ENCODE measurements at places on chromosomes 1 and 21. TPM values are rescaled to one million over a fixed set of nuclear protein-coding genes. Genes with fewer than 3 reads are reported as not detected.

The FMOD gene
- 4.4 TPM for total RNA-seq

The GCSAML gene
- not detected for total RNA-seq

The CD52 gene
- not detected for total RNA-seq

The BCL2L15 gene
- 0.26 TPM for total RNA-seq

The C4BPB gene
- total RNA-seq: not detected

The POU3F1 gene
- not detected for total RNA-seq

The ALPL gene
- under 0.01 TPM for total RNA-seq

The DNAJC6 gene
- 2.5 TPM for total RNA-seq

The MFSD2A gene
- 1.8 TPM for total RNA-seq

The SPAG17 gene
- not detected for total RNA-seq

The DIO1 gene
- total RNA-seq: not detected

The LAMB3 gene
- 49.8 TPM for total RNA-seq

The TMEM200B gene
- total RNA-seq: 11.5 TPM

The STMN1 gene
- total RNA-seq: 141 TPM

The RAB7B gene
- 7.5 TPM for total RNA-seq

The FAM72A gene
- 4.4 TPM for total RNA-seq

The XCL1 gene
- not detected for total RNA-seq

The TNFRSF4 gene
- 0.13 TPM for total RNA-seq

The OR10K2 gene
- total RNA-seq: not detected

The OR6K3 gene
- total RNA-seq: not detected

The KCTD3 gene
- 54.4 TPM for total RNA-seq

The RGS16 gene
- total RNA-seq: 0.87 TPM

The FNDC5 gene
- total RNA-seq: 1.2 TPM

The SYCP1 gene
- total RNA-seq: not detected

The SV2A gene
- total RNA-seq: 5.8 TPM

The GLMN gene
- total RNA-seq: 7.0 TPM

The BATF3 gene
- total RNA-seq: 2.8 TPM

The FCRL2 gene
- not detected for total RNA-seq

The ITGB3BP gene
- total RNA-seq: 23.8 TPM

The PADI2 gene
- under 0.01 TPM for total RNA-seq
